ENCODE measurements at places on chromosomes 12 and 14.

DNA sequence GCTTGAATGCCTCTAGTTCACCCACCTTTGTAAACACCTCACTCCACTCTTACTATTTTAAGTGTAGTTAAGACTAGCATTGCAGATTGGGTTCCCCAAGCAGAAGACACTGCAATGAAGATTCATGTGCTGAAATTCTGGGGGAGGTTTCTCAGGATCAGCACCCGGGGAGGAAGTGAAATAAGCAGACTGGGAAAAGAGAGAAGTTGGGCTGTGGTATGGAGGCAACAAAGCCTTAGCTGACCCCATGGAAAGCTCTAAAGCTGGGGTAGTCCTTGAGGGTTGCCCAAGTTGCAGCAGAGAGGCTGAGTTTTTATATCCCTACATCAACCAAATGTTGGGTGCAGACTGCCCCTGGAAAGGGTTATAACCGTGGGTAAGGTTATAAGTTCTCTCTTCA, 23.9 kb upstream of the IGF1 start:
- no peak for DNase-seq

- DNase-seq = no peak
Observed at GRCh38 chr14:68395604-68396003, 397.3 kb downstream of the ZFP36L1 start.

DNA sequence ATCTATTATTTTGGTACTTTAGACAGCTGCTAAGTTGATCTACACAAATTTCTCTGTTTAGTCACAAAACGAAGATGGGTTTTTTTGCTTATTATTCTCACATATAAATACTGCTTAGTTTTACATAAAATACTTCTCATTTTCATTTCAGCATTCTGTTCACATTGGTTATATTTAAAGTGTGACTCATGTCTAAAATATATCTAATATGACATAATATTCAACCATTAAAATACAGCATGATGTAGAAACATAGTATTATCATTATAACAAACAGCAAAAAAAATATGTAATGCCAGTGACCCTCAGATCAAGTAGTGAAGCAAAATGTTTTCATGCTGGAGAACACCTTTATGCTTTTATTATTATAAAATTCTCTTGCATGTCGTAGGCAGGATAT, 63.7 kb downstream of the SH2B3 start:
- DNase-seq = no peak

- no peak for DNase-seq
Observed at GRCh38 chr14:101884934-101885576, 79.3 kb upstream of the DYNC1H1 start.

DNA sequence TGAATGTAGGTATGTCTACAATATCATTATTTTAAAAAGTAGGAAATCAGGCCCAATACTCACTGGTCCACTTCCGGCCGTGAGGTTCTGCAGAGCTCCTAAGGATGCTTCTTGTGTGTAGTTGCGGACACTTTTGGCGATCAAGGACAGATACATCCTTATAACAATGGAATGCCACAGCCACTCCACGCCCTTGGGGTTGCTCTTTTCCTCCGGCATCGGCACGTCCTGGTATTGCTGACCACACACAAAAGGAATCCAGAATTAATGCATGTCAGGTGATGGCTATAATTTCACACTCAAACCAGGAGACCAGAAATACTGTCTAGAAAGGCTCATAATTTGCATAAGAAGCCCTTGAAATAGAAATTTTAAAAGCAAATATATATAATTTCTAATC, 65.6 kb upstream of the YARS2 start:
- DNase-seq = no peak

GRCh38 chr14:55915456-55915855, 202.8 kb upstream of the PELI2 start:
- DNase-seq = no peak

DNA sequence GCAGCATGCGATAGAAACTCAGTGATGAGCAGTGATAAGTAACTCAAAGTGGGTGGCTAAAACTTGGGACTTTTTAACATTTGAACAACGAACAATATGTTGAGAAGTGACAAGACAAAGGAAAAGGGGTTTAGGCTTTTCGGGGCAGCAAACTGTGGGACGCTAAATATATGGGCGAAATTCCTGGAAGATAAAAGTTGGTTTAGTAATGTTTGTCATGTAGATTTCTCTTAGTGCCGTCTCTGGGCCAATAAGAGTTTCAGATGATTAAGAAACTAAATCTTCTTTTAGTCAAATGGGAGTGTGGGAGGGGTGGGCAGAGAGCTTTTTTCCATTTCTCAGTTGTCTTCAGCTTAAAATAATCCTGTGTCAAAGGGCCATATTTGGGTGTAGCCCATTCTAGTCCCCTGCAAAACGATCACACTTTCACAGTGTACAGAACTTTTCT, 41.7 kb upstream of the FUT8 start:
- DNase-seq = no peak

GRCh38 chr12:108335349-108336119, 3.6 kb downstream of the CMKLR1 start:
- no peak for DNase-seq

DNA sequence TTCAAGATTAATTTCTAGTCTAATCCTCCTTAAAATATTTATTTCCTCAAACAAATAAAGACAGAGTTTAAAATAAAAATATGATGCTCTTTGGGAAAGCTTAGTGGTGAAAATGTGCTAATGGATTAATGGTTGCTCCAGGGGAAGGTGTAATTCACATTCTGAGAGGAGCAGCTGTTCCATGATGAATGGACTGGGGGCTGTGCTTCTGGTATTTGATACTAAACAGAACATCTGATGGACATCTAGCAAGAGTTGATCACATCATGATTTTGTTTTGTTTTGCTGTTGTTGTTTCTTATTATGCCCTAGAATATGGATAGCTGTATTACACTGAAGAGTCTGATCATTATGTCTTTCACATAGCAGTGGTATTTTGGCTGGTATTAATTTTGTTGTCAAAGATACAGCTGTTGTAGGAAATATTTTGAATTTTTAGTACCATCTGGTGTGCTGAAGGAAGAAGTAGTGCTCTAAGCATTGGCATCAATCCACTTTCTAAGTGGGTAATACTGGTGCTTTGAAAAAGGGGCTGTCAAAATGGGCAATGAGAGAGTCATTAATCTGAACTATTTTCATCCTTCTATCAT, 296.4 kb downstream of the ADAMTS20 start:
- DNase-seq = no peak

GRCh38 chr12:69324797-69325466, 23.2 kb upstream of the LYZ start:
- no peak for DNase-seq

DNA sequence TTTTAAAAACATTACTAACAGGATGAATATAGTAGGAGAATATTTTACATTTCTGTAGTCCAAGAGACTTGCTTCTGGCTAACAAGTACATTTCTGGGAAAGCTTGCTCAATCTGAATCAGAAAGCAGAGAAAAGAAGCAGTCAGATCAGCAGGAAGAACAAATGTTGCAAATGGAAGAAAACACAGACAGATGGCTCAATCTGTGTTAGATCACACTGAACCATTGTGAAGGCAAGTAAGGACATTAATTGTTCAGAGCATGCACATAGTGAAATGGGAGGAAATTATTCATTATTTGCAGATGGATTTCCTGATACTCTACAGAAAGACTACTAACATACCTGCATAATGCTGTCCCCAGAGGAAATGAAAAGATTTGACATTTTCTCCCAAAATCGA, 65.2 kb upstream of the CNOT2 start:
- peak; percentile 98 for DNase-seq

DNA sequence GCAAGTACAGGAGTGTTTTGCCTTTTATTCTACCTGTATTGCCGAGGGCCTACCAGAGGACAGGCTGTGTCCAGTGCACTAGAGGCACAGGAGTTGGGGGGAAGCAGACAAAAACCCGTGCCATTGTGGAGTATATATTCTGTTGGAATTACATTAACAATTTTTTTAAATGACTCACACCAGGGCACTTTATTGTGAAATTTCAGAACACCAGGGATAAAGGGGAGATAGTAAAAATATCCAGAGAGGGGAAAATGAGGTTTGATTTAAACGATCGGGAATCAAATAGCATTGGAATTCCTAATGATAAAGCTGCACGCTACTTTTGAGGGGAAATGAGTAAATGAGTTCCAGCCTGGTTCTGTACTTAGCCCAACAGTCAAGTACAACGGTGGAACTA, 123.2 kb downstream of the PELI2 start:
- DNase-seq = no peak

DNA sequence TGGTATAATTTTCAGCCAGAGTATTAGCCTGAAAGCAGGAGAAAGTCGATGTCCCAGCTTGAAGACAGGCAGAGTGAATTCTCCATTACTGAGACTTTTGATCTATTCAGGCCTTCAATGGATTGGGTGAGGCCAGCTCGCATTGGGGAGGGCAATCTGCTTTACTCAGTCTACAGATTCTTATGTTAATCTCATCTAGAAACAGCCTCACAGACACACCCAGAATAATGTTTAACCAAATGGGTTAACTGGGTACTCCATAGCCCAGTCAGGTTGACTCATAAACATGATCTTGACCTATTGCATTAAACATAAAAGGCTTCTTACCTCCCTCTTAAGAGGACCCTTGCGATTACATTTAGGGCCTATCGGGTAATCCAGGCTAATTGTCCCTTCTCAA, 118.0 kb downstream of the KTN1 start:
- no peak for DNase-seq

GRCh38 chr12:113086249-113087164, 30.0 kb downstream of the DTX1 start:
- no peak for DNase-seq

GRCh38 chr12:52327830-52328500, 6.8 kb upstream of the KRT83 start:
- no peak for DNase-seq

- DNase-seq = peak; percentile 52
Observed at GRCh38 chr12:94100990-94101737, 47.2 kb upstream of the PLXNC1 start.

- no peak for DNase-seq
Observed at GRCh38 chr14:102883554-102883953, 38.9 kb upstream of the AMN start.

DNA sequence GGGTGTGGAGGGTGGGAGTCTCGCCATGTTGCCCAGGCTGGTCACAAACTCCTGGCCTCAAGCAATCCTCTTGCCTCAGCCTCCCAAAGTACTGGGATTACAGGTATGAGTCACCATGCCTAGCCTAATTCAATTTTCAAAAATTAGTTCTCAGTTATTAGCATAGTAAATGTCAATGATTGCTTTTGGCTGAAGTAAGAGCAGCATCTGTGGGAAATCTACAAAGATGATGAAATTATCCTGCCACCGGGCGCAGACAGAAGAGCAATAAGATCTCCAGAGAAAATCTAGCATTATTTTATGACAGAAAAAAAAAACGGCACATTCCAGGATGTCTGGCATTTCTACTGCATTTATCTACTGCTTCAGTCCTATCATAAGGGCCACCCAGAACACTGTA, 97.9 kb upstream of the DAAM1 start:
- no peak for DNase-seq

DNA sequence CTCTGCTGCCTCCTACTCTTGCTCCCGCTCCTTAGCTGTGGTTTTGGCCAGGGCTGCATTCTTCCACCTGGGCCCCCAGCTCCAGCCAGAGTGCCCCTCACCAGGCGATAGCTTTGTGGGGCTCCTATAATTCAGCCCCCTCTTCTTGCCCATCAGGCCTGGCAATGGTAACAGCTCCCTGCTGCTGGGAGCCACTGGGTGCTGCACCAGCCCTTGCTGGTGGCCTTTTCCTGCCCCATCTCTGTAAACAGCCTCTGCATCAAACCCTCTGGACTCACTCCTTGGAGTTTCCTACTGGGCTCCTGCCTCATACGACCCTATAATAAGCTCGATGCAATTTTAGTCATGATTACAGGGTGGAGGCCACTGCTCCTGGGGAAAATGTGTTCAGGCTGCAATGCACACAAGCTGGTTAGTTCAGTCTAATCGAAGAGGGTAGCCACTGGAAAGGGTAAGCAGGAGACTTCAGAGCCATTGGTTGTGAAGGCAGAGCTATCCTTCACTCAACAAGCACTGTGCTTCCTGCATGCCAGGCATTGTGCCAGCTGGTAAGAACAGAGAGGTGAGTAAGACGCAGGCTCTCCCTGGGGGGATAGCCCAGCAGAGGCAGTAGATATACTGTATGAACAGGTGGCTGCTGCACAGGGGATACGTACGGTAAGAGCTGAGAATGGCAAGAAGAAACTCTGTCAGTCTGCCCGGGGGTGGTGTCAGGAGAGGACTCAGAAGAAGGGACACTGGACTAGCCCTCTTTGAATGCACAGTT, 24.7 kb downstream of the CLMN start:
- no peak for DNase-seq

- no peak for DNase-seq
Observed at GRCh38 chr12:24482882-24483604, 465.9 kb downstream of the BCAT1 start.

Measured in cerebellar cortex (tissue), 1 donor.